ENCODE measurements at places on chromosomes 12 and 14. TPM values are rescaled to one million over a fixed set of nuclear protein-coding genes. Genes with fewer than 3 reads are reported as not detected.

Gene TPI1
- polyA plus RNA-seq: 2,656 TPM

- DNase-seq: no peak
Measured at GRCh38 chr14:30462358-30462757, 96.6 kb upstream of the G2E3 start.

Gene SMIM41
- polyA plus RNA-seq: 0.05 TPM

Gene ACSS3
- 10.2 TPM for polyA plus RNA-seq

DNA sequence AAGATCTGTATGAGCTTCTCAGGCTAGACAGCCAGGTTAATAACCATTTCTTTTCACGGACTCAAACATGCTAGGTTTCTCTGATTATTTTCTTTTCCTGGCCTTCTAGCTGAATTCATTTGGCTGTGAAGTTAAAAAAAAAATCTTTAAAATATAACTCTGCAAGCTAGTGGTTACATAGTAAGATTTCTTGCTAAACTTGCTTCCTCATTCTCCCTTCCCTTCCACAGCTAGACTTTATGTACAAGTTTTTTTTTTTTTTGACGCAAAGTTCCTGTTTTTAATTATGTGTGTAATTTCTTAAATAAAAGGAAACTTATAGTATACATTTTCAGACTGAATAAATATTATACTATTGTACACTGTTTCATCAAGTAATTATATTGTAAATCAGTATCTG, 145.4 kb downstream of the TMTC2 start:
- DNase-seq: no peak

GRCh38 chr14:89397569-89398230, 19.3 kb downstream of the FOXN3 start:
- DNase-seq: no peak

DNA sequence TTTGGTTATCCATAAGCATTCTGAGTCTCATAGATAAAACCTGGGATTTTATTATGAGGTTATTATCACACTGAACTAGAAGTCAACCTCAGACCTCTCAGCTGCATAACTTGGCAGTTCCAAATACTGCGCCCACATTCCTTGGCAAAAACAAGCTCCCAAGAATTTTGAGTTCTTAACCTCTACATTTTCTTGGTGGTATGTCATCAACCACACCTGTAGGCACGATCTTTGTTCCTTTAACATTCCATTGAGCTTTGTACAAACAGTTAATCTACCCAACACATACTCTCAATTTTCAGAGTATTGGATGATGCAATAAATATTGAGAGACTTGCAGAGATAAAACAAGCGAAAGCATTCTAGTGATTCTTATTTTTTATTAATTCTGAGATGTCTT, 371.8 kb upstream of the PRICKLE1 start:
- DNase-seq: peak; percentile 65

Gene SLC24A4
- not detected for polyA plus RNA-seq

DNA sequence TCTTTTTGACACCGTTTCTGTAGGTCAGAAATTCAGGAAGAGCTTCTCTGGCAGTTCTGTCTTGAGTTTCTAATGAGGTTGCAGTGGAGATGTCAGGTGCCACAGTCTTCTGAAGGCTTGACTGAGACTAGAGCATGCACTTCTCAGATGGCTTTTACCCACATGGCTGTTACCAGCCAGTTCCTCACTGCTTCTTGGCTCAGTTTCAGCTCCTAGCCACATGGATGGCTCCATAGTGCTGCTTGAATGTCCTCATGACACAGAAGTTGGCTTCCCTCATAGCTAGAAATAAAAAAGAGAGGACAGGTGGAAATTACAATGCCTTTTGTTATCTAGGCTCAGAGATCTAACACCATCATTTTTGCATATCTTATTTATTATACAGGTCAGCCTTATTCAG, 38.1 kb upstream of the SLC2A13 start:
- no peak for DNase-seq
